ENCODE measurements at places on chromosomes 2 and 18.

DNA sequence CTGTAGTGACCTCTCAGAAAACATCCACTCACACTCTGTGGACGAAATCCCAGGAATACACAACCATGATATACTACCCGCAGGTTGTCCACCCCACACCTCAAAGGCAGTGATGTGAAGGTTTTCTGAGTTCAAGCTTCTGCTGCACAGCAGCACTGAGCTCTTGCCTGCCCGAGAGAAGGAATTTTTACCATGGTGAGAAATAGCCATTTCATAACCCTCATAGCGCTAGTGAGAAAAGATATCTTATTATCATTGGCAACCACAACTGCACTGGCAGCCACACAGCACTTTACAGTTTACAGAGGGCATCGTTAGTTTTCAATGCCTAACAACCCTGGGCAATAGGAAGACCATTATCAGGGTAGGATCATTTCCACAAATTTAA is 36.9 kb downstream of the NAPG start:
- DNase-seq, result no peak

DNA sequence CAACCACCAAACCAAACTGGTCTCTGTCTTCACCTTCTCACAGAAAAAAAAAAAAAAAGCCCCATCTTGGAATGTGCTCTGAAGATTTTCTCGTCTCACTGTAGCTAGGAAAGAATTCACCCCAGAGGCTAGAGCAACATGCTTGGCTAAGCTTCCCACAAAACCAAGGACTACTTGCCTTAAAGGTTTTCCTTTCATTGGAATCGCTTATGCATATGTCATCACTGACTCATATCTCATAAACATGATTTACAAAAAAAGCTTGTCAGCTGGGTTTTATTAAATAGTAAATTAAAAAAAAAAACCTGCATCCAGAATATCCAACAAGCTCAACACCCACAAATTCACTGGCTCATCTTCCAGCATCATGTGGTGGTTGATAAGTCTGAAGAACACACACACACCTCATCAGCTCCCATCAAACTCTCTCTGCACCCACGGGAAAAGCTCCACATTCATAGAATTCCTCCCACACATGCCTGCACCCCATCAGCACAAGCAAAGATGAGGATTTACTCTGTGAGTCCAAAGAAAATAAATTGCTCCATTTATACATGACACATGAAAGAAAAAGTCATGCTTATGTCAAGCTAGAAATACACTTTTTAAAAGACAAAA is 182.0 kb upstream of the TRIB2 start:
- no peak for DNase-seq

- no peak for DNase-seq
These were observed 15.6 kb upstream of the YWHAQ start for GRCh38 chr2:9646196-9647030.

- no peak for DNase-seq
These were observed 1.5 kb downstream of the POU3F3 start for GRCh38 chr2:104855221-104856085.

DNA sequence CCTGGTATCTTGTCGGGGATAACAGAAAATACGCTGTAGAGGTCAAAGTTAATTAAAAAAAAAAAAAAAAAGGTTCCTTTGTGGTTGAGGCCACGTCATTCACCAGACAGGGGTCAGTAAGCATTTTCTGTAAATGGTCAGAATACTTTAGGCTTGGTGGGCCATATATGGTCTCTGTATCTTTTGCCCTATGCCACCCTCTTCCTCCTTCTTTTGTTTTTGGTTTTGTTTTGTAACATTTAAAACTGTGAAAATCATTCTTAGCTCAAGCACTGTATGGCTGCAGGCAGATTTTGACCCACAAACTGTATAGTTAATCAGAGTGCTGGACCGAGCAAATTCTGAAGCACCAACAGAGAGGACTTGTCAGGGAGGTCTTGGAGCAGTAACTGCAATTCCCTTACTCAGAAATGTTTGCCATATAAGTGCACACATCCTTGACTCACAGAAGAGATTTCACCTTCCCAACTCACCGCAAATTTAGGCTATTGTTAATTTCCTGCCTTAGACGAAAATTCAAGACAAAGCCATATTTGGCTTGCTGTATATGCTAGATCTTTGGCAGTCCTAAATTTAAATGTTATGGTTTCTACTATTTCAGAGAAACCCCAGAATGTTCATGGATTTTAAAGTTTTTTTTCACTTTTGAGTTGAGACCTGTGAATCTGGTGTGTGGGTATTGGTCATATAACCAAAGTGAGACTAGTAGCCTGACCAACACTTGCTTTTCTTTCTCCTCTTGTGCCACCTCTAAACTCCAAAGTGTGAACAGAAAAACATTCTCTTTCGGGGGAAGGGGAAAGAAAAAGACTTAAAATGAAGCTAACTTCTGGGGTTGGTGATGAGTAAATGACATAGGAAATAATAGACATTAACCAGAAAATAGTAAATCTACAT is 65.4 kb downstream of the DOCK10 start:
- DNase-seq, result no peak
